ENCODE measurements at places on chromosomes 6 and 20.

GRCh38 chr6:36684447-36684812, 5.9 kb downstream of the CDKN1A start:
- DNase-seq = peak; percentile 28

DNA sequence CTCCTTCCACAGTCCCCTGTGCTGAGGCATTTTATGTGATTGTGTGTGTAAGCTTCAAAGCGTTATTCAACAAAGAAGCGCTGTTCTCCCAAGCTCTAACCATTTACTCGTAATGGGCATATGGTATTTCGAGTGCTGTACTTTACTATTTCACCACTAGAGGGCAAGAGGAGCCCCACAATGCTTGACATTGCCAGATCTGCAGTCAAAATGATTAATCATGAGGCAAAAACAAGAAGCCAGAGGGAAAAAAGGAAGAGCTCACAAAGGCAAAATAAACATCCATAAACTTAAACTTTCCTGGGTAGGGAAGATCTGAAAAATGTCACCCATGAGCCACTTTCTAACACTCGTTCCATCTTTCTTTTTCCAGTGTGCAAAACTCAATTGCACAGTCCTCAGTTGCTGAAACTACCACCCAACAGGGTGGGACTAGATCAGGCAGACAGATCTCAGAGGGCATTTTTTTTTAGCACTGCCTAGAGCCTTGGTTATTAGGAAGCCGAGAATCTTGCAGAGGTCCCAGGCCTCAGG, 215.0 kb upstream of the PLCB4 start:
- peak; percentile 48 for DNase-seq

DNA sequence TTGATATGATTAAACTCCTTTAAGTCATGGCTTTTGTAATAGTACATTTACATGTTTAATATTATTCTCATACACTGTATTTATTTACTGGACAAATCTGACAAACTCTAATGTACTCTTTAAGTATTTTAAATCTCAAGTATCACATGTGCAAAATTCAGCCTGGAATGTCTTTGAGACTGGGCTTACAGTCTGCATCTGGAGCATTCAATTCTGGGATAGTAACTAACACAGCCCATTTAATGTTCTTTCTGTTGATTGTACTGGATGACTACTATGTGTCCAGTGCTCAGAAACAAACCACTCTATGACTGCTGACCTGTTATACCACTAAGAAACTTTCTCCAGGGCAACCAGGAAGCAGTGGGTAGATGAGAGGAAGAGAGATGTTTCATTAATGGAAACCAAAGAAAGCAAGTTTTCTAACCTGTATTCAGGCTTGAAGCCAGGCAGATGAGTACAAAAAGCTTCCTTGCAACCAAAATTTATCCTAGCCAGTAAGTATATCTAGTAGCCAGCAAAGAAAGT, 26.8 kb downstream of the FBXL4 start:
- no peak for DNase-seq

GRCh38 chr6:20811109-20811761, 277.0 kb downstream of the CDKAL1 start:
- no peak for DNase-seq

DNA sequence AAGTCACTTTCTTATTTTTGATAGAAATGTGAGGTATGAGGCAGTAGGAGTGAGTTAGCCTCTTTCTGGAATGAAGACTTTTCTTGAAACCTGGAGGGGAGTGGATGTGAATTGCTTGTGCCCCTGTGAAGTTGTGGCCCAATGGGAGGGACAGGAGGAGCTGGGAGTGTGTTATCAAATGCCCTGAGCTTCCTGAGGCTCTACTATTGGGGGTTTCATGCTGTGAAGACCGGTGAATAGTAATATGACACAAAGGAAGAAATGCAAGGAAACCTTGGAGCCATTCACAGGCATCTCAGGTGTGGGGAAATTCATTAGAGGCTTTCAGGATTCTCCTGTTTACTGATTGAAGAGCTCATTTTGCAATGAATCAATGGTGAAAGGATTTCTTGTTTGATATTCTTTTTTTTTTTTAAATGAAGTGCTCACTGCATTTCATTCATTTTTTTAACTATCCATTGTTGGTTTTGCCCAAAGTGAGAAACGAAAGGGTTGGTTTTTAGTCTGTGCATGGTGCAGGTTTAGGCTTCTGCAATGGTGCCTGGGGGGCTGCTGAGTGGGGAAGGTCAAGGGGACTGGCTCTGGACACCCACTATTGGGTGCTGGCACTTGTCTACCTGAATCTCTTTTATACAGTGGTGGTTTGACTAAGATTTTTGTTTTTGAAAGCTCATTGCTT, 8.2 kb downstream of the RNF144B start:
- DNase-seq = no peak

GRCh38 chr6:155388591-155388990, 67.0 kb downstream of the NOX3 start:
- DNase-seq = no peak

- no peak for DNase-seq
Measured at GRCh38 chr20:23187751-23188150, 101.6 kb upstream of the CD93 start.

- no peak for DNase-seq
Measured at GRCh38 chr6:149246691-149247384, 70.7 kb upstream of the TAB2 start.

DNA sequence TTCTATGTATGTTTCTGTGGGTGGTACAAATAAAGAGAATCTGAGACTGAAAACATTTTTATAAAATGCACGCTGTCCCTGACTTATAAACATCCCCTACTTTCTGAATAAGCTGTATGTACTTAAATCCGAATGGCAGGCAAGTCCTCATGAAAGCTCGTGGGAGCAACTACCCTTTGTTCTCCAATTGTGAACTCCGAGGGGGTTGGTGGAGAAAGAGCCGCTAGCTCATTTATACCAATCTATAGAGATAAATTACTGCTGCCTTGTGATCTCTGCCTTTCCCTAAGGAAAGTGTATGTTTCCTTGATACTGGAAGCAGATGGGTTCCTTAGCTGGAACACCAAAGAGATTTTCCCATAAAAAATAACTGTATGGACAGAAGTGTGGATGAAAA, 84.5 kb downstream of the GJA10 start:
- no peak for DNase-seq

DNA sequence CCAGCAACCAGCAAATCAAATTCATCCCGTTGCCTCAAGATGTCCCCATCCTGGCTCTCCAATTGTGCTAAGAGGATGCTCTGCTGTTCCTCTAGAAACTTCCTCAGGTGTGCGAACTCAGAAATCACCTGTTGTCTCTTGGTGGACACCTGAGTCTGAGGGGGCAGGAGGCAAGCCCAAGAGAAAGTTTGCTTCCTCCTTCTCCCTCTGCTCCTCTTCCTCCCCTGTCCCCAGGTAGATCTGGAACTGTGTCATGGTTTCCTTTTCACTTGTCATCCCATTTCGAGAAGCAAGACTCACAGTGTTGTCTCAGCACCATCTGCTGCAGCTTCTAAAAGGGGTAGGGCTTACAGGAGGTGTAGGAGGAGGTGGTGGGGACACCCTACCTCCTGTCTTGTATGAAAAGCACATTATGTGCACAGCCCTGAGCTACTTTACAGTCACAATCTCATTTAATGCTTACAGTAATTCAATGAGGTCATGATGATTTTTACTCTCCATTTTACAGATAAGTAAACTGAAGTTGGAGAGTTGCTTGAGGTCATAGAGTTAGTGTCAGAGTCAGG, 2.5 kb downstream of the TRIM10 start:
- DNase-seq = no peak
